ENCODE measurements at places on chromosomes 4 and X.
A peak's percentile ranks its signal among the peaks of the same experiment; 100 is the strongest.

DNA sequence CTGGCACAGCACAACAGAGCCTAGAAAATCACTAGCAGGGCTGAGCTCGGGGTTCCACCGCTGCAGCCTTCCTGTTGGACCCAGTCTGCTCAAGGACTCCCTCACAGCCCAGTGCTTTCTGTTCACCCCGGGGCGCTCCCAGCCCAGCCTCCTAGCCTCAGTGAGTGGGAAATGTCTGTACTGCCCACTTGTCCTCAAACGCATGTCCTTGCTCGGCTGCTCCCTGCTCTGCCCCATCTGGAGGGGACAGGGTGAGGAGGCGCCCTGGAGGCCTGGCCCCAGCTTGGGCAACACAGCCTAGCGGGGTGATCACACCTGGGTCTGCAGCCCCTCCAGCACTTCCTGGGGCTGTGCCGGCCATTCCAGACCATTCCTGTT is 11.9 kb upstream of the CCNQ start:
- DNase-seq: no peak

GRCh38 chr4:8439914-8440491 is 520 bp downstream of the ACOX3 start:
- DNase-seq: no peak

DNA sequence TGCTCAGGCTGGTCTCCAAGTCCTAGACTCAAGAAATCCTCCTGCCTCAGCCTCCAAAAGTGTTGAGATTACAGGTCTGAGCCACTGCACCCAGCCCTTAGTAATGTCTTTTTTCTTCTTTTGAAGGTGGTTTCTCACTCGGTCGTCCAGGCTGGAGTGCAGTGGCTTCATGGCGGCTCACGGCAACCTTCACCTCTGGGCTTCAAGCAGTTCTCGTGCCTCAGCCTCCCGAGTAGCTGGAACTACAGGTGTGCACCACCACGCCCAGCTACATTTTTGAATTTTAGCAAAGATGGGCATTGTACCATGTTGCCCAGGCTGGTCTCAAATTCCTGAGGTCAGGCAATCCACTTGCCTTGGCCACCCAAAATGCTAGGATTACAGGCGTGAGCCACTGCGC is 32.3 kb upstream of the ASMTL start:
- no peak for DNase-seq

- no peak for DNase-seq
Observed at GRCh38 chr4:86356425-86357210, 3.2 kb downstream of the MAPK10 start.

- DNase-seq: no peak
Observed at GRCh38 chr4:39908284-39908683, 69.4 kb downstream of the PDS5A start.

DNA sequence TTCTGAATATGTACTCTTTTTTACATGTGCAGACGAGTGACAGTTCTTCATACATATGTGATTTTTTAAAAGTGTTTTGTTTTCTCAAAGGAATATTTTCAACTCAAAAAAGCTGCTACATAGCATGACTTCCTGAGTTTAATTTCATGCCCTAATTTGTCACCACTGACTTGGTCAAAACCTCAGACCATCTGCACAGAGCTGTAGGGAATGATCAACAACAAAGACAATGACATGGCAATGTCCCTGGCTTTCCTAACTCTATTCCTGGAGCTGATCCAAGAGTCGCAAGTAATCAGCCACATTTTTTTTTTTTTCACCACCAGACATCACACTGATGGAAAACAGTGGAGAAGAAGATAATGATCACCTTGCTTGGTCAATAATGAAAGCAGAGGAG is 97.7 kb downstream of the TMA16 start:
- DNase-seq: no peak

GRCh38 chr4:8276358-8277240 is 7.0 kb downstream of the HTRA3 start:
- no peak for DNase-seq

GRCh38 chr4:139658586-139659382 is 6.8 kb upstream of the MGST2 start:
- DNase-seq: no peak

DNA sequence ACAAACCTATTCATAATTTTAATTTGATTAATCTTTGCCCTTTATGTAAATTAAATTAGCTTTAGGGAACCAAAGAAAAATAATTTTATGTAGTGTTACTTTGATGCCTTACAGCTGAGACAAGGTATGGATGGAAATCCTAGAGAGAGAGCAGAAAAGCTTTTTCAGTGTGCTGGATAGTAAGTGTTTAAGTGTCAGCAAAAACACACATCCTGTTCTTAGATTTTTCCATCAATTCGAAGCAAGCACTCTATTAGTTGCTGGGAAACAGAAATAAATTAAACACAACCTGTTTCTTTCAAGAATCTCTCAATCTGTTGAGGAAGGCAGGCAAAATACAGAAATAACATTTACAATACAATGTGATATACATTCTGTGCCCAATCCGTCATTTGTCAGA is 327.8 kb downstream of the GALNTL6 start:
- no peak for DNase-seq

- DNase-seq: peak; percentile 59
Observed at GRCh38 chrX:11239230-11239629, 54.0 kb upstream of the AMELX start.

- DNase-seq: no peak
Observed at GRCh38 chr4:47913861-47914219, 543 bp downstream of the NFXL1 start.

DNA sequence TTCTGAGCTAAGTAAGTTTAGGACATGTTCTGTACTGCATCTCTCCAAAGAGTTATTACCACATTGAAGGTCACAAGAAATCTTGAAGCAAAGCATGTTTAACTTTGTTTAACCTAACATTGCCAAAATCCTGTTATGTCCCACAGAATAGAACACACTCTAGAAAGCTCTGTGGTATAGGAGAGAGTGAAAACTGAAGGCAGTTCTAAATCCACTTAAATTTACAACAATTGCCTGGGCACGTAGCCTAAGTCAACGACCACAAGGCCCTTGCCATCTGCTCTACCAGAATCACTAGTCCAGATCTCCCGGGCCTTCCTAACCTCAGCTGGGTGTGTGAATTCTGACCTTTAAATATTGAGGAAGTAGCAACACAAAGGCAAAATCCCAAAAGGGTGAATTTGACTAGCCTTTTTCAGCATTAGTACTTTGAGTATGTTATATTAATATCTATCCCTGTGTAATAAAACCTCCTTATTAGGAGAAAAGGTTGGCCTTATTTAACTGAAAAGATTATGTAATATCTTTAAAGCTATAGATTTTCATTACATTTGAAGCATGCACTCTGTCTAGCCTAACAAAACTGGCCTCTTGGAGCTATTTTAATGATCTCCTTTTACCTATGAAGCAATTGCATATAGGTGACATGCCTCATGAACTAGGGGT is 4.5 kb upstream of the MAML3 start:
- no peak for DNase-seq

- no peak for DNase-seq
Observed at GRCh38 chr4:127140306-127140705, 492.5 kb upstream of the INTU start.

GRCh38 chr4:38560768-38561558 is 103.0 kb upstream of the KLF3 start:
- no peak for DNase-seq

DNA sequence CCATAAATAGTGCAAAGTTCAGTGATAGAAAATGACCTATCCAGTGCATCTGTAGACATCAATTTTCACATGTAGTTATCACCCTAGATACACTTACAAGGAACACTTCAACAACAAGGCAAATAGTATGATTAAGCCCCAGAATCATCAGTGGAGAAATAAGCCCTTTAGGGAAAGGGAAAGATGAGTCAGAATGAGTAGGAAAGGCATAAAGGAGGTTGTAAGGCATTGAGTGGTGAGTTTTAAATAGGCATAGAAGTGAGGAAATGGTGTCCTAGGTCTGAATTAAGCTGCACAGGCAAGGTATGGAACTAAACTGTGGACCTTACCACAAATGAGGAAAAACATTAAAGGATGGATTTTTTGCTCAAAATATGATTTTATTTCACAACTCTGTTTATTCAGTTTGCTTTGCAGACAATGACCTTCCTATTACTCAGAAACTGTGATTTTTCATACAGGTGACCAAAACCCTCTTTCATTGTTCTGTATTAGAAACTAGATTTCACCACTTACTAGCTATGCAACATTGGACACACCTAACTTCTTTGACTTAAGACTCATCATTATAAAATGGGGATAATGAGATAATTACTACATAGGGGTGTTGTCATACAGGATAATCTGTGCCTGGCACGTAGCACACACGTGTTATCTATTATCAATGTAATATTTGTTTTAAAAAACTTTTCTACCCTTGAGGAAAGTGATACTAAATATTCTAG is 57.0 kb upstream of the MAP9 start:
- DNase-seq: no peak

DNA sequence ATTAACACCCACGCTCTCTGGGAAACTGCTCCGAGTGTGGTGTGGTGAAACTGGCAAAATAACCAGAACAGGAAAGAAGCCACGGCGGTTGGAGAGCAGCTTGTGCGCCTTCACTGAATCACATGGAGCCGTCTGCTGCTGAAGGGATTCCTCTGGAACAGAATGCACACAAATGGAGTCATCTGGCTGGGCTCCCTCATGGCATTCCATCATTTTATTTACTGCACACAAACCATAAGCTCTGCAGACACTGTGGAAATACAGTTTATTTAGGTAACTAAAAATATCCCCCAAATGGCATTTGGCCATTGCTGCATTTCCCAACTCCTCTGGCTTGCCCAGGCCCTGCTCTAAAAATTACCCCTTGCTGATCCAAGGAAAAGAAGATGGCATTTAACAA is 187.0 kb upstream of the S100G start:
- DNase-seq: no peak

DNA sequence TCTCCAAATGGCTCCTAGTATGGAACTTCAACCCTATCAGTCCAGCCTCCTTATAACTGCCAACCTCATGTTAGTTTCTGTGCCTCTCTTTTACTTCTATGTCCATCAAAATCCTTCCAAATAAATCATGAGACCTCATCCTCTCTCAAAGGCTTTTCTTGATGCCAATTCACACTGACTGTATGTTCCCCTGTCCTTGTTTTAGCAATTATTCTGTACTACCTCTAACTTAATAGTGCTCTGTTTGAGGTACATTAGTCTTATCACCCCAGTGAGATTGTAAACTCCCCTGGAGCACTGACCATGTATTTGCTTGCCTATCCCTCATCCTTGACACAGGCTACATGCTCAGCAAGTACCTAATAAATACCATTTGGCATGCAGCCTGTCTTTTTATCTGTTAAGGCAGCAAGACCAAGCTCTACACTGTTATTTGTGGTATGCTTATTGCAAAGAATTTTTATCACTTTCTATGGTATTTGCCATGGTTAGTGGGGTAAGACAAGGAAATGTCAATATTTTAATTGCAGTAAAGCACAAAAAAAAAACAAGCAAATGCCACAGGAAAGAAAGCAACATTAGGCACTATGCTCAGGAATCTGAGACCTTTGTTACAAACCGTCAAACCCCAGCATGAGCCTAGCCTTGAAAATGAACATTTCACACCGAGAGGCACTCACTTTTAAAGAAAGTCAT is 119.2 kb downstream of the SMARCA1 start:
- DNase-seq: no peak

DNA sequence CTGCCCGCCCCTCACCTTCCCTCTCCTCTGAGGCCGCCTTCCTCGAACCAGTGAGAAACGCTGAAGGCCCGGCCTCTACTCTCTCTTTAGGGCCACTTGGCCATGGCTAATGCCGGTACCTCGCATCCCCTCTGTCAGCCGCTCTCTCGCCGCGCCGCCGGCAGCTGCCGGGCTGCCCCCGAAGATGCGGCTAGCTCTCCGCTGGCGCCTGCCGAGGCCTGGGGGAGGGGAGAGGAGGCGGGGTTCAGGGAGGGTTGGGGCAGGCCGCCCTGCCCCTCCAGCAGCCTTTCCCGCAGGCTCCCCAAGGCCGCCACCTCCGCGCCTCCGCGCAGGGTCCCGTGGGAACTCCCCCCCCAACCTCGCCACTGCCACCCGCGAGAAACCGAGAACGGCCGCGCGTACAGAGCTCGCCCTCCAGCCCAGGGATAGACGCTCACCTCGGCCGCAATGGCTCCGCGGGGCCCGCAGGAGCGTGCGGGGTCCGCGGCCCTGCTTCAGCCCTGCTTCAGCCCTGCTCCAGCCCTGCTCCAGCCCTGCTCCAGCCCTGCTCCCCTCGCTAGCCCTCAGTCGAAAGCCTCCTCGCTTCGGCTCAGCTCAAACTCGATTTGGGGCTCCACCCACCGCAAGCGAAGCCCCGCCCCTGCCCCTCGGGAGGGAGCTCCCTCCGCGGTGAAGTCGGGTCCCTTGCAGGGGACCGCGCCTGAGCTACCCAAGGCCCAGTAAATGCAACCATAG is at the start of gene HUWE1:
Gene HUWE1 (minus strand): TSS at position 569 of the 735 bp plus-strand sequence. CDS start 32,612 bp downstream, outside the sequence.
- no peak for DNase-seq

- DNase-seq: no peak
Observed at GRCh38 chr4:8744083-8744805, 127.4 kb downstream of the HMX1 start.

DNA sequence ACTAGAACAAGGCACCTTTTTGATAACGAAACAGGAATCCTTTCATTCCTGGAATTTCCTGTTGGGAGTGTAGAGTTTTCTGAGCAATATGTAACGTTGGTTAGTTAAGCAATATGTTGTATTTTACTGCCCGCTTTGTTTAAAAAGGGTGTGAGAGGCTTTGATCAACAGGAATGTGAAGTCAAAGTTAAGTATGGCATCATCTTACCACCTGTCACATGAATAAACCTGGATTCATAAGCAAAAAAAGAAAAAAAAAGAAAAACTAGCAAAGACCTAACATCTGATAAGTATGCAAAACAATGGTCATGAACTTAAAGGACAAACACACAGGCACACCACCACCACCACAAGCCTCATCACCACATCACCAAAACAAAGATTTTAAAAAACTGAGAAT is 7.1 kb upstream of the CXCL5 start:
- DNase-seq: no peak

- DNase-seq: no peak
Observed at GRCh38 chr4:94722748-94723147, 35.0 kb upstream of the BMPR1B start.

DNA sequence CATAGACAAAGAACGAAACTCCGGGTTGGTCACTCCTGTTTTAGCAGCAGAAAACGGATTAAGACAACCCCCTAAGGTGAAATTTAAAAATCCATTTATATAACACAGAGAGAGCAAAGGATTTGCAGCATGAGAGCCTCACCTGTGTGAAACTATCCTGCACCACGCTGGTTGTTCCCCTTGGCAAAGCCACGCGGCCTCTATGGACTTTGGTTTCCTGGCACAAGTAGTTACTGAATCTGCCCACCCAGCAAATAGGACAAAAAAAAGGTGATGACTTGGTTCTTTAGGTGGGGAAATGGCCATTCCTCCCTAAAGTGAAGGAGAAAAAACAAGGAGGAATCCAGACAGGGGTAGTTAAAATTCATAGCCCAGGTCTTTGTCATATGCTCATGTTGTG is 133.1 kb downstream of the PLS3 start:
- no peak for DNase-seq

GRCh38 chr4:151304226-151304625 is 21.2 kb downstream of the SH3D19 start:
- DNase-seq: no peak

GRCh38 chrX:110210417-110211139 is 107.3 kb downstream of the AMMECR1 start:
- no peak for DNase-seq

Data from urinary bladder (tissue), 4 donors.